ENCODE measurements at places on chromosomes 5 and 9.

DNA sequence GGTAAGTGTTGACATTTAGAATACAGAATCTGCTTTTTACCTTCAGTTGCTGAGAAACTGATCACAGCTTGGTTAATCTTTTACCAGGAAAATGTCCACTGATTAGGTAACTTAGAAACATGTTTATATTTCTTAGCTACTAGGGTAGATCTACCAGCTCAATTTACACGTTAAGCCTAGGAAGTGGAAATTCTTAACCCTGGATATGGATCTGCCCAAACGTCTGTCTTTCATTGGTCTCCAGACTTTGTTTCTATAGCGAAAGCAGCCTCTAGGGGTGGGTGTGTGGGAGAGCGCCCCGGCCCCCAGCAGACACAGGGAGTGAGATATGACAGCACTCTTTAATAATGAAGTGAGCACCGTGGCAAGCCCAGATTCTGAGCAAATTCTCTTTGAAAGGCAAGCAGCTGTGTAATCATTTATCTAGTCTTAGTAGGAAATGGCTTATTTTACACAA lies 141.6 kb upstream of the ZNF608 start:
- no peak for DNase-seq

DNA sequence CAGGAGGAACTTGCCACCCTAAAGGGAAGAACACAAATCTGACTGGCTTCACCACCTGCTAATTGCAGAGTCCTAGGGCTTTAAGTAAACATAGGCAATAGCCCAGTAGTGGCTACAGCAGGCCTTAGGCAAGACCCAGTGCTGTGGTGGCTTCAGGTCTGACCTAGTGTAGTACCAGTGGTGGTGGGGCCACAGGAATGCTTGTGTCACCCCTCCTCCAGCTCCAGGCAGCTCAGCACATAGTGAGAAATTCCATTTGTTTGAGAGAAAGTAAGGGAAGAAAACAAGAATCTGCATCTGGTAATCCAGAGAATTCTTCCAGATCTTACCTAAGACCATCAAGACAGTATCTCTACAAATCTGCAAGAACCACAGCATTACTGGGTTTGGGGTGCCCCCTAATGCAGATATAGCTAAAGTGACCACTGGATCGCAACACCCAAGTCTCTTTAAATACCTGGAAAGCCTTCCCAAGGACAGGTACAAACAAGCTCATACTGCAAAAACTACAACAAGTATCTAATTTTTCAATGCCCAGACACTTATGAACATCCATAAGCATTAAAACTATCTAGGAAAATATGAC lies 102.6 kb upstream of the TRPM3 start:
- DNase-seq = no peak

DNA sequence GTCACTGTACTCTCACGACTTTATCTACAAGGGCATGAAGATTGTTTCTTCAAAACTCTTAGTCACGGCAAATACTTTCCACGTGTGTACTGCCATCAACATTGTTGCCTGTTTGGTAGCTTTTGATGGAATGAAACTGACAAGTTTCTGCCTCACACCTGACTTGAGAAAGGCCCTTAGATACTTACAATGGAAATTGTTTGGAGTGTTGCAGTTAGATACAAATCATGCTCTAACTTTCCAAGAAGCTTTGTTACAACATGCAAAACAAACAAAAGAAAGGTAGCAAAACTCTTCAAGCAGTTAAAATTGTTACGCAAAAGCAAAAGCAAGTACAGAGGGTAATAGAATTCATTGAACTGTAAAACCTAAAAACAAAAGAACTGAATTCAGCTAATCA lies 91.1 kb upstream of the TLE4 start:
- no peak for DNase-seq

DNA sequence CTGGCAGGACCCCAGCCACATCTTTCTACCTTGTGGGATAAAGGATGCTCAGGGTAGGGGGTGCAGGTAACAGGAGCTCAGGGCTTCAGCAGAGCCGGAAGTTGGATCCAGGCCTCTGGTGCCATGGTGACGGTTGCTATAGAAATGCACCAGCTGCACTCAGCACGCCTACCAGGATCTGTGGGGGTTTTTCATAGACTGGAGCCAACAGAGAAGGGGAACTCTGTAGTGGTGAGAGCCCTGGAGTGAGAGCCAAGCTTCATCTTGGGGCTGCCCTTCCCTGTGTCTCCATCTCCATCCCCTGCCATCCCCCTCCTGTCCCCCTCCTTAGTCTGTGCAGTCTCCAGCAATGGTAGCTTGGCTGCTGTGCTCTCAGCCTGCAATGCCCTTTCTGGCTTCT lies 27.5 kb upstream of the BOD1 start:
- DNase-seq = no peak

GRCh38 chr5:133610489-133611356 lies 1.6 kb downstream of the FSTL4 start:
- peak; percentile 41 for DNase-seq

DNA sequence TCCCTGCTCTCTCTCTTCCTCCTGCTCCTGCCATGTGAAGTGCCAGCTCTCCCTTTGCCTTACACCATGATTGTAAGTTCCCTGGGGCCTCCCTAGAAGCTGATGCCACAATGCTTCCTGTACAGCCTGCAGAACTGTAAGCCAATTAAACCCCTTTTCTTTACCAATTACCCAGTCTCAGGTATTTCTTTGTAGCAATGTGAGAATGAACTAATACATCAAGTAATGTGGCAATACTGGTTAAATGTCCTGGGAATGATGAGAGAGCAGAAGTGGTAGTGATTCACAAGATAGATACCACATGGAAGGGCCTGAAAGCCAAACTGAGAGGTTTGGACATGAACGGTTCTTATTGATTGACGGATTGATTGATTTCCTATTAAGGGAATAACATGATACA lies 62.6 kb upstream of the IL12B start:
- no peak for DNase-seq

DNA sequence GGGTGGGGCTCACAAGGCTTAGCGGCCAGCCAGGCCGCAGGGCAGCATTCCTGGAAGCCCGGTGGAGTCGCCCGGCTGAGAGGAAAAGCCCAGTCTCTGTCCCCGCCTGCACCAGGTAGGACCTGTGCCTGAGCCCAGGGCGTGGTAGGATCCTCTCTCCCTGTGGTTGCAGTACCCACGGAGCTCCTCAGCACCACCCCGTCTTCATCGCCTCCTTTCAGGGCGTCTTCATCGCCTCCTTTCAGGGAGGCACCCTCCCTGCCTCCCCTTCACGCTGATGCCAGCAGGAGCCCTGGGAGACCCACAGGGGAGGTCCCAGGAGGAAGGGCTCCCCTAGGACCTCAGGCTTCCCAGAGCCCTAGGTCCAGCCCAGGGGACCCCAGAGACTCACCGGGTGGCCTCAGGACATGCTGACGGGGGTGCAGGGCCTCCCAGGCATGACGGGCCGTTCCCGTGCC lies 53.3 kb upstream of the NOTCH1 start:
- no peak for DNase-seq

- no peak for DNase-seq
Measured at GRCh38 chr9:136964171-136964689, 12.2 kb downstream of the LCN12 start.

DNA sequence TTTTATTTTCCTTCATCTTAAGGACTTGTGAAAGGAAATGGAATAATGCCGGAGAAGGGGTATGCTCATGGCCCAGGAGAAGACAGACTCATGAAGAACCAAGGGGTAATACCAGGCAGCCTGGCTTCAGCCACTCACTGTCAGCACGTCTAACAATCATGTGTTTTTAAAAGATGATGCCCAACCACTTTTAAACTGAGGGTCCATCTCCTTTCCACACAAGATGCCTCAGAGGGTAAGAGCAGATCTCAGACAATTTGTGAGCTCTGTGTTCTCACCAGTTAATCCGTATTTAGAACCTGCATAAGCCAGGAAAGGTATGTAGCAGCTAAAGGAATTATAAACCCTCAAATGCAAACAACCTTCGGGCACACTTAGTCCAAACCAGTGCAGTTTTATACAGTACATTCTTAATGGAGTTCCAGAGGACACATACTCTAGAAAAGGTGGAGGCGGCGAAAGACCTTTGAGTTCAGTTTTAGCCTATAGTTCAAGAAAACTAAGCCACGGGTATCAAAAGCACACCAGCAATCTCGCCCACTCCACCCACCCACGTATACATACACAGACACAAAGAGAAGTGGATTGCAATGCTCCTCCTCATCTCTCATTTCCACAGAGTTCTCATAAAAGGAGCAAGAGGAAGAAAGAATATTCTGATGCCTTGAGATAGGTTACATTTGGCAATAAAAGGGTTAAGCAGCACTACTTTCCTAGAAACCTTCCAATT lies 2.6 kb downstream of the DIAPH1 start:
- DNase-seq = no peak

- DNase-seq = no peak
Measured at GRCh38 chr5:92401-93220, 643 bp downstream of the PLEKHG4B start.

Measured in stimulated activated CD4-positive, alpha-beta T cell treated with anti-CD3 and anti-CD28 coated beads, Interleukin-4, amount 100 ng/mL, for 1 hour (primary cell).